ENCODE measurements at places on chromosomes 6 and 20. TPM values are rescaled to one million over a fixed set of nuclear protein-coding genes. Genes with fewer than 3 reads are reported as not detected.

DNA sequence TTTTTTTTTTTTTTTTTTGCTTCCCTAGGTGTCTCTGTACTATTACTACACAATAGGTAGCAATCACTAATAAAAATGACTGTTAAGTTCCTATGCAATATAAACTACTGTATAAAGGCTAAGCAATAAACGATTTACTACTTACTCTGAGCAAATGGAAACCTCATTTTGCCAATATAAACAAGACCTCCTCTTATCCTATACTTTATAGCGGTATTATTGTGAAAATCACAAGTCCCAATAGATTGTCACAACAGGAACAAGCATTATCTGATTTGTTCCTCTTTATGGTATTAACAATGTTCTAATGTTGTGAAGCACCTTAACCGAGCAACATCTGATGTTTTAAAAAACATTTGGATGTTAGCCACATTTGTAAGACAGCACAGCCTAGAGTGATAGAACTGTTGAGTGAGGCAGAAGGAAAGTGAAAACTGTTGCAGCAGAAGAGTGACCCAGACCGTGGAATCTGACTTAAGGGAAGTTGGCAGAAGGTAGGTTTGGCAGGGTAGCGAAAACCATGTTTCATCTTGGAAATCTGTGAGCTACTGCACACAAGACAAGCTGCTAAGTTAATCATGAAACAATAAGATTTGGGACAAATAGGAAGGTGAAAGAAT, 94.2 kb downstream of the MYLK4 start:
- DNase-seq = no peak

DNA sequence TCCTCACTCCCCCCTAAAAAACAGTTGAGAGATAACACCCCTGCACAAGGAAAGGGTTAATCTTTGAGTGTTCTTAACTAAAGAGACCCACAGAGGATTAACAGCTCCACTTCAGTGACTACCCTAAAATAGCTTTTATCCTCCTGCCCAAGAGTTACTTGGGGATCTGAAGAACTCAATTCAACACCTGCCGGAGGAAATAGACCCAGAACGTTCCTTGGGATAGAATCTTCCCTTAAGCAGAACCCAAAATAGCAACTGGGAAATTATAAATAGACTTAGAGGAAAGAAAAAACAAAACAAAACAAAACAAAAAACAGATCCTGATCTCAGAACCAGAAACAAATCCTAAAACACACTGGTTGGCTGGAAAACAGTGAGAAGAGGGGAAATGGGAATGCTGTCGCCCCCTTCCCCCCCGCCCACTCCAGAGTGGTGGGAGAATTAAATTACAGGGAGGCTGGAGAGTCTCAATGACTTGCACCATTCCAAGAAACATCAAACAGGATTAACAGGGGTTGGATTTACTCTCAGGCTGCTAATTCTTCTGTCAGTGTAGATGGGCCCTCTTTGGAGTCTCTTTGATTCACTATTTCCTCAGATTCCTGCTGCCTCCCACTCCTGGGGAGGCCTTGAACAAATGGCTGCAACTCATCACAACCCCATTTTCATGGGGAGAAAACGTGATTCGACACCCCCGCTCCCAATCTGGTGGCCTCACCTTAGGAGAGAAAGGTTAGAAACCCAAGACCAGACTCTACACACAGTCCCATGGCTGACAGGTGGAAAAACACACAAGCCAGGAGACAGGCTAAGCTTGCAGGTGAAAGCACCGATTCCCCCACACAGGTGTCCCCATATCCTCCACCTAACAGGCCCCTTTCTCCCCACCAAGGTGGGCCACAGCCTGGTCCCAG, 1.4 kb downstream of the PLAGL2 start:
- no peak for DNase-seq

DNA sequence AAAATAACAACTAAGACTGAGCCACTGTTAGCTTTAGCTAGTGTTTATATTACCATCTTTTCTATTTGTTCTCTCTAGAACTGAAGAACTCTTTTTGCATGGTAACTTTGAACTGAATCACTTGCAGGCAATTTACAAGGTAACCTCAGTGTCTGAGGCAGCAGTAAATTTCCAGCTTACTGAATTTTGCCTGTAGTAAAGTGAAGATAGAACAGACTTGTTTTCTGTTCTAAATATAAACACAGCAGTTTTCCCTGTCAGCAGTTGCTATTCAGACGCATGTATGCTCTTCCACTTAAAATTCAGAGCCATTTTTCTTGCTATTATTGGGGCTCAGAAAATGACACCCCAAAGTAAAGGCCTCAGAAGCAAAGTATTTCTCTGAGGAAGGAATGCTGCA, 974.0 kb upstream of the GJE1 start:
- no peak for DNase-seq

- DNase-seq = no peak
Measured at GRCh38 chr6:148044921-148045320, 297.7 kb upstream of the SASH1 start.

DNA sequence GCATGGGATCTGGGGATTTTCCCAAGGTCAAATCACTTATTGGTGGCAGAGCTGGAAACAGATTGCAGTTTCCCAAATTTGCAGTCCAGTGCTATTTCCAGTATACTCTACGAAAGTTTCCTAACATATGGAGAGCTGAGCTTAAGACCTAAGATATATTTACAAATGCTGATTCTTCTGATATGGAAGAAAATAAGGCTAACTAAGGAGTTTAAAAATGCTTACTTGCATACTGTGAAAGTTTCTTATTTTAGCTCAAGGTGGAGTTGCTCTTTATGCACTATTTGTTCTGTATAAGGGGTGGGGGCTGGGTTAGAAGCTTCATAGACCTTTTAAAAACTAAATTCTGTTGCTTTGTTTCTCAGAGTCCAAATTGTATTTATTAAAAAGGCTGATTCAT, 7.5 kb downstream of the CD109 start:
- no peak for DNase-seq

DNA sequence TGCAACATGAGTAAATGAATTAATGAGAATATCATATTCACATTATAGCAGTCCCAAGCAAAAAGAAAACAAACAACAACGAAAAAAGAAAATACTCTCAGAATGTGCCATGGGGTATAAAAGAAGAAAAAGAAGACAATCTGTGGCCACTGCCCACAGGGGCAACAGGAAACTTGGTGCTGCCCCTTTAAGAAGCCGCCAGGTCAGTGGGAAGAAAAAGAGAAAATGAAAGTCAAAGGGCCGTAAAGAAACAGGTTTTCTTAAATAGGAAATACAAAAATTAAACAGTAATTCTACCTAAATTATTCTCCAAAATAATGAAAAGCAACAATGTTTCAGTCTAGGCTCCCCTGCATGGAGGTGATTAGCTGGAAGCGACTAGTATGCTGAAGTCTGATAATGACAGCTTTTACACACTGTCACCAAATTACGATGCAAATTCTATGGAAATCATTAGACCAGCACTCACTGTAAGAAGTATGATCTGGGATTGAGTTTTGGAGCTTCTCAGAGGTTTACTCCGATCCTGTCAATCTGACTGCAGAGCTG, 23.6 kb downstream of the GMDS start:
- DNase-seq = no peak

DNA sequence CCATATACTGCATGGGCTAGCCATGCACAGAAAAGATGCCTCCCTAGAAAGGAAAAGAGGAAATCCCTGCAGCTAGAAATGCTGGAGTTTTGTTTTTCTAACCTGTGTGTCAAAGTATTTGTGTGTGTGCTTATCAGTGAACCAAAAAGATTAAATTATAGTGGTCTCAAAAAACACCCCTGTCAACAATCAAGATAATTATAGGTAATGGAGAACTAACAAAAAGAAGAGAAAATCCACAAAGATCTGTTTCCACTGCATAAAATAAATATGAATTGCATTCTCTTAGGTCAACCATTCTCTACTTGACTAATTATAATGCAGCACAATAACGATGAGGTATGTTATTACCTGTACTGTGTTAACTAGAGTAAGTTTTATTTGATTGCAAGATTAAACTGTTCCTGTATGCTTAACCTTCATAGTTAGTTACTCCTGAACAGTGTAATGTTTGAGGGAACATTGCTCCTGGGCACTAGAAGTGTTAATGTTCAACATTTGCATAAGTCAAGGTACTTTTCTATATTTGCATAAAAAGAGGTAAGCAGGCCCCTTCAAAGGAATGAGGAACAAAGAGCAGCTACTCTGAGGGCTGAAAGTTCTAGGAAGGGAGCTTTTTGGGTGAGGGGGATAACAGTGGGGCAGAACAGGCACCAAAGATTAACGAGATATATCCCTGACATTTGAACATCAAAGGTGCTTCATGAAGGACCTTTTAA, 212.1 kb downstream of the BTBD9 start:
- no peak for DNase-seq

DNA sequence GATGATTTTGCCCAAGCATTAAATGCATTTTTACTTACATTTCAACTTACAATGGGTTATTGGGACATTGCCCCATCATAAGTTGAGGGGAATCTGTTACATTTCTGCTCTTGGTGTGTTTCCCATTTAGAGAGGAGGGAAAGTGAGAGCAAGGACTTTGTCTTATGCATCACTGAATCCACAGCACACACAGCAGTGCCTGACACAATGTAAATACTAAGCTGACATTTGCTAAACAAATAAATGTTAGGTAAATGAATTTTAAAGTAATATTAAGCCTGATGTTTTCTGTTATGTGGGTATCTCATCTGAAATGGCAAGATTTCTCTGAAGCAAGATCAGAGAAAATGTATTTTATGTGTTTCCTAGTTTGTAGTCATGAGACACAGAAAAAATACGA, 143.6 kb upstream of the STXBP5 start:
- DNase-seq = no peak

DNA sequence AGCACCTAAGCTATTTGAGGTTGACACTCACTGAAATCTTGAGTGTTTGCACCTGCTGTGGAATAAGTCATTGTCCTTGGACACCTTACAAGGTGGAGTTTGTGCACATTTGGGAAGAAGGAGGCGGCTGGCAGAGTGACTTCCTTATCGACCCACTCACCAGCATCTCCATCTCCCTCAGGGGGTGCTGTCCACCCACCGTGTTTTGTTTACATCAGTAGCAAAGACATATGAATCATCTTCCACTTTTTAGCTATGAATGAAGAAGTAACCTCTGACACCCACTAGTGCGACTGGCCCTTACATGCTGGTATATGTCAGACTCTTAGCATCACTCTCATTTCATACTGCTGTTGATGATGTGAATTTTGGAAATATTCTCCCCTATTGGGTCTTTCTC, 119.5 kb upstream of the SGK1 start:
- DNase-seq = no peak

DNA sequence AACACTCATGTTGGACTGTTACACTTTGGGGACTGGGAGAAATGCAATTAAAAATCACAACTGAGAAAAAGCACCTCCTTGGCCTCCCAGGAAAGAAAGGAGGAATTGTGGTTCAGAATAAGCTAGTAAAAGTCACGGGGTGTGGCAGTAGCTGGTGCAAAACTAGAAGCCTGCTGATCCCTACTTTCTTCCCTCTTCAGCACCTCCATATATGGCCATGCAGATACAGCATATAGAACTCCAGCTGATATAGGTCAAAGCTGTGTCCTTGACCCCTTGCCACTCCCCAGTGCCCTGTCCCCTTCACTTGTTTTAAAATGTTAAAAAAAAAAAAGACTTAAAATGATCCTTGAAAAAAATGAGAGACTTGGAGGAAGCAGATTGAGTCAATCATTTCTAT, 5.5 kb upstream of the FLRT3 start:
- DNase-seq = no peak

GRCh38 chr6:33923857-33924514, 120.2 kb upstream of the MLN start:
- DNase-seq = no peak

DNA sequence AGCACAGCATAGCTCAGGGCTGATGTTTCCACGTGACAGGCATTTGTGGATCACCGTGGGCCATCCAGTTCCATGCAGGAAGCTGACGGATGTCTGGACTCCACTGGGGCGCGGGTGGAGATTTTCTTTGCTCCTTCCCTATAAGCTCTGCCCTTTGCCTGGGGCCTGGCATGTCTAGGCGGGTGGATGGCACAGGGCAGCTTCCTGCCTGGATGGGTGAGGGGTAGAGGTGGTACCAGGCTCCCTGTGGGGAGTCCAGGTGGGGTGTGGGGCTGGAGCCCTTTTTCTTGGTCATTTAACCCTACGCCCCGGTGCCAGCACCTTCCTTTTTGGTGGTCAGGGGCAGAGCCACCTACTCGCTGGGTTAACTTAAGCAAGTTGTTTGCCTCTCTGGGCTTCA, 10.4 kb downstream of the FAM110A start:
- DNase-seq = no peak

- DNase-seq = no peak
Measured at GRCh38 chr6:108575905-108576494, 15.3 kb downstream of the FOXO3 start.

DNA sequence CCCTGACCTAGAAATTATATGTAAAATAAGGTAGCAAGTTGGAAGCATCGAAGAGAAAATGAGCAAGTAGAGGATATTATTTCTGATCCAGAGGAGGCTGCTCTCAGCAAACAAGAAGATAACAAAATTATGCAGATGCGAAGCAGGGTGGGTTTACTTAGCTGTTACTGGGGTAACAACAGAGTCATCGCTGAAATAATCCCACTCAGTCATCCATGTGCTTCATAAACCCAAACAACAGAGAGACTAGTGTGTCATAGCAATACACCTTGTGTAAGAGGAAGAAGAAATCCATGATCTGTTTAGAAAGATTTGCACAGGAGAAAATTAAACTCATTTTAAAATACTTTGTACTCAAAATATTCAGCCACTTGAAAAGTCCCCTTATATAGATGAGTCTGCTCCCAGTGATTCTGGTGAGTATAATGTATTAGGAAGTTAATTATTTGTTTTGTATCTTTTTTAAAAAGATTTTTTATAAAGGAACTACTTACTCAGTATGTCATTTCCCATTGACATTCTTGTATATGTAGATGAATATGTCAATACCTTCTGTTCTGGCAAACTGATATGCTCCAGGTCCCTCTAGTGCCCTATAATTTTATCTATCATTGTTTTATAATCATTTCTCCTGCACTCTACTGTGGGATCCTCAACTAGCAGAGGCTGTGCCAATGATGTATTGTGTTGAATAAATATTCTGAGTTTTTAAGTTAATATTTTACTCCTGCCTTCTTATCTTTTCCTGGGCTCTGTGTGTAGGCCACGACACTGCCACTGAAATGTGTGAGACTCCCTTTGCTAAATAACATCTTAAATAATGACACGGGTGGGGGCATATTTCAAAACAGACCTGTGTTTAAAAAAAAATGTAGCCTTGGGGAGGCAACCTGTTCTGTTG, 8.6 kb upstream of the HIVEP2 start:
- no peak for DNase-seq

DNA sequence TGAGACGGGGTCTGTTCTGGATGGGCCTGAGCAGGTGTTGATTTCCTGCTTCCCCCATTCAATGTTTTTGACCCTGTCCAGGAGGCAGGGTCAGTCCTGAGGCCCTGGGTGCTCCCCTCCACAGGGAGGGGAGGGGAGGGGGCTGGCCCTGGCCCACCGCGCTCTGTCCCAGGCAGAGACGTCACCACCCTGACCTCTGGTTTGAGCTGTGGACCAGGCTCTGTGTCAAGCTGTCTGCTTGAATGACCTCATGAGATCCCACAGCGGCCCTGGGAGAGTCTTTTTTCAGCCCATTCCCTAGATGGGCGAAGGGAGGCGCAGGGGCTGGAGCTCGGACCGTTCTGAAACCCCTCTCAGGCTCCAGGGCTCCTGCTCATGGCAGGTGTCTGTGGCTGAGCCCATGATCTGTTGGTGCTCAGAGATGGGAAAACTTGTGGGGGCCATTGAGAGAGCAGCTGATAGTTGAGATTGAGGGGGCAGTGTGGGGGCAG, 8.9 kb upstream of the LKAAEAR1 start:
- DNase-seq = no peak

- DNase-seq = no peak
Measured at GRCh38 chr6:145809785-145810184, 4.8 kb downstream of the FBXO30 start.

The SFTA2 gene
- total RNA-seq = not detected

The BEND6 gene
- 12.6 TPM for total RNA-seq

The BTN1A1 gene
- total RNA-seq = not detected

The SLC22A3 gene
- total RNA-seq = 4.3 TPM

Measured in cerebellum (tissue), 4 donors.